Keratinocyte (primary cell): ENCODE measurements at places on chromosomes 4 and X. TPM values are rescaled to one million over a fixed set of nuclear protein-coding genes. Genes with fewer than 3 reads are reported as not detected.

DNA sequence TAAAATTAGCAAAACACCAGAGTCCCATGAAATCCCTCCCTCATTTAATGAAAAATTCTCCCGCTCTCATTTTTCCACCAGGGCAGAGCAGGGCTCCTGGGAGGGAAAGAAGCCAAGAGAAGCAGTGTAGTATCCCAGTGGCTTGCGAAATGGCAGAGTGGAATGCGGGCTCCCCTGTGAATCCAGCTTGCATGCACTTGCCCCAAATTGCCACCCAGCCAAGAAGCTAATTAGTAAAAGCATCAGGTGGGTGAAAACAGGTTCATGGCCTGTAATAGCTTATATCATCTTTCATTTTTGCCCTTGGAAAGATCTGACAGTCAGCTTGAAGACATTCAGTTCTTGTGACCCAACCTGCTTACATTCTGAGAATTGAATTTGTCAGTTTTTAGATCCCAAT is 10.1 kb downstream of the AMOT start:
- DNase-seq = no peak

- no peak for DNase-seq
These were observed 21.9 kb downstream of the POU3F4 start for GRCh38 chrX:83529950-83530349.

- DNase-seq = no peak
These were observed 184.2 kb upstream of the CTSO start for GRCh38 chr4:156137679-156138473.

GRCh38 chrX:652341-652741 is 21.8 kb downstream of the SHOX start:
- DNase-seq = no peak

DNA sequence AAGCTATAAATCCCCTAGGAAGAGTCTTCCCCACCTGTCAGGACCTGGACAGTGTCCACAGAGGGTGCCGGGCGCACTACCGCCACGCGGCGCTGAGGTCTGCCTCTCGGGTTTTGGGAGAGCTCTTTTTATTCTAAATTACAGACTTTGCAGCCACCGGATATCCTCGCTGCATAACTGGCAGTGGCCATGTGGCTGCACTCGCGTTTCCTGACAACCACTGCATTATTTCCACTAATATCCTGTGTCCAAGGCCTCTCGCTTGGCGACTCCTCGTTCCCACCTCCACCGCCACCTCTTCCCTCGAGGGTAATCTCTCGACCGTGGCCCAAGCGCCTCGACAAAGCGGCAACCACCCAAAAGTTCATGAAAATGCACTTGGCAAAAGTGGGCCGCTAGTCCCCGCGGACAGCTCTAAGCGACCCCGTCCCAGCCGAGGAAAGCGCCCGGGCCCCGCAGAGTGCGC is 512 bp upstream of the TMEM131L start:
- DNase-seq = no peak

GRCh38 chr4:189548484-189549125 is 392.1 kb upstream of the FRG1 start:
- DNase-seq = no peak

DNA sequence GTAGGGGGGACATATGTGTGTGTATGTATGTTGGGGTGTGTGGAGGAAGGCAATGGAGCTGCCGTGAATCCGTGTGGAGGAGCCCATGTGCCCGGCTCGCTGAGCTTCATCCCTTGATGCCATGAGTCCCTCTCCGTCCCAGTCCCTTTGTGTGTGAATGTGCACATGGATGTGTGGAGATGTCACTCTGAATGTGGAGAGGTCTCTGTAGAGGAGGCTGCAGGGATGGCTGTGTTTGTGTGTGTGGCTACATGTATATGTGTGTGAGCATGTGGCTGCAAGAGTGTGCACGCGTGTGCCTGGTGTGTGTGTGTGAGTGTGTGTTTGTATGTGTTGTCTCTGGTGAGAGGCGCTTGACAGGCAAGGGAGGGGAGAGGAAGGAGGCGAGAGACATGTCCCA is 1.3 kb downstream of the DLG3 start:
- DNase-seq = no peak

DRD5 gene
- polyA plus RNA-seq = not detected in 3 replicates

ATOH1 gene
- not detected in 3 replicates for polyA plus RNA-seq

FRG2 gene
- not detected in 3 replicates for polyA plus RNA-seq

DNAAF6 gene
- polyA plus RNA-seq = not detected in 3 replicates
